Activated T-helper 1 cell treated with anti-CD3 and anti-CD28 coated beads, Interleukin-12 subunit alpha, Interleukin-12 subunit beta, Interleukin-2, Interleukin-4 antibody, amounts not matched to agents 30 ng/mL and 10 ng/mL and 1 ng/mL, durations not matched to agents 14 hours and 24 hours and 36 hours (primary cell): ENCODE measurements at places on chromosomes 12 and 14.

DNA sequence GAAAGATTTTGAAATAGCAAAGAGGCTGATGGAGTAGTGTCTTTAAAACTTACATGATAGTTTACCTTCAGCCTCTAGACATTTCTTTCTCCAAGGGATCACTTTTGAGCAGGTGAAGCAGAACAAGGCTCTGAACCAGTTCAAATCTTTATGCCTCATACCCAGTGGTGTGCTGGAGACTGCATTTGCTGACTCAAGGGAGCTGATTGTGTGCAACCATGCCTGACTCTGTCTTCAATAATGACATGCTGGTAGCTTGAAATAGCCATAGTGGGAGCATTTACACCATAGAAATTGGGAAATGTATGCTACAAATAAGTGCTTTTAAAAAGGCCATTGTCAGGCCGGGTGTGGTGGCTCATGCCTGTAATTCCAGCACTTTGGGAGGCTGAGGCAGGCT, 482.0 kb downstream of the TMTC2 start:
- no peak for DNase-seq

DNA sequence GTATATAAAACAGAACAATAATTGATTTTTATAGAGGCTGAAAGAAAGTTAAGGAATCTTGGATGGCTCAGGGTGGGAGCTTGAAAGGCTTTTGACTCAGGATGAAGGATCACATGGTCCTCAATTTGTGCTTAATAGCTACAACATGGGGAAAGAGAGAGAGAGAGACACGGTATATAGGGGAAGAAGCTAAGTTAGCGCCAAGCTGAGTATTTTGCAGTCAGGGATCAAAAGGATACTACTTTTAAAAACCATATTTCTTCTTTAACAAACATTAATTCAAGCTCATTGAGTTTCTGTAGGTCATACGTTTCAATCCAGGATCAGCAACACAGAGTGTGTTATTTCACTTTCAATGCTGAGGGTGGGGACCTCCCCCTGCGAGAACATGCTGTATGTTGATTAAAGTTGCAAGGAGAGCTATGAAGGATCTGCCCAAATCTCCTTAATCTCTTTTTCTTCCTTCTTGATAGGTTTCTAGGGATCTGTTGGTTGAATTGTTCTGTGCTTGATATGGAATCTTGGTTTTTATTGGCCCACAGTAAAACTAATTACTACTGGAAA, 133.1 kb upstream of the NUDT4 start:
- no peak for DNase-seq

DNA sequence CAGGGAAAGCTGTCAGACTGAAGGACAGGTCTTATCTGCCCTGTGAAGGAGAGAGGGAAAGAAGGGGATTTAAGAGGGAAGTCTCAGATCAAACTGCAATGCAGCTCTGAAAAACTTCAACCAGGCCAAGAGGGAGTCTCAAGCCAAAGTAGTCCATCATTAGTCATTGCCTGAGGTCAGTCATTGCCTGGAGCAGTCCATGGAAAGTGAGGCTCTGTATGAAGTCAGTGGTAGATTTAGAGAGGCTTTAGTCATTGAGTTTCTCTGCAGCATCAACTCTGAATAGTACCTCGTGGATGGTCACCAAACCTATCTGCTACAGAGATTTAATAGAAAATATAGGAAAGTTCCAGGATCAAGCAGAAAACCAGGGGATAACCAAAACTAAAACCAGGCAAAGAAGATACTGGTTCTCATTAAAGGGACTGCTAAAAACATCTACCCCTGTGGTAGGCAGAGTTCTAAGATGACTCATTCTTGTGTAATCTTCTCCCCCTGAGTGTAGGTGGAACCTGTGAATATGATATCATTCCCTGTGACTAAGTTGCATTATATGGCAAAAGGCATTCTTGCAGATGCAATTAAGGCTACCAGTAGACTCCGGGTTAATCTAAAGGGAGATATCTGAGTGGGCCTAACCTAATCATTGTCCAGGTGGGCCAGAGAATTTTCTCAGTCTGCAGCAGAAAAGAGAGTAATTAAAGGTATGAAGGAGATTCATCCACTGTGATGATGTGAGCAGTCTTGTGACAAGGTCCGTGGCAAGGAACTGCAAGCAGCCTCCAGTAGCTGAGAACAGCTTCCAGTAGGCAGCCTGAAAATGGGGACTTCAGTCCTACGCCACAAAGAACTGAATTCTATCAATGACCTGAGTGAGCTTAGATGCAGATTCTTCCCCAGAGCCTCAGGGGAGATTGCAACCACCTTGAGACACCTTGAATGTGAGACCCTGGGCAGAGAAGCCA, 123.1 kb downstream of the GALC start:
- no peak for DNase-seq

GRCh38 chr12:78866518-78866917, 1.9 kb downstream of the SYT1 start:
- no peak for DNase-seq

DNA sequence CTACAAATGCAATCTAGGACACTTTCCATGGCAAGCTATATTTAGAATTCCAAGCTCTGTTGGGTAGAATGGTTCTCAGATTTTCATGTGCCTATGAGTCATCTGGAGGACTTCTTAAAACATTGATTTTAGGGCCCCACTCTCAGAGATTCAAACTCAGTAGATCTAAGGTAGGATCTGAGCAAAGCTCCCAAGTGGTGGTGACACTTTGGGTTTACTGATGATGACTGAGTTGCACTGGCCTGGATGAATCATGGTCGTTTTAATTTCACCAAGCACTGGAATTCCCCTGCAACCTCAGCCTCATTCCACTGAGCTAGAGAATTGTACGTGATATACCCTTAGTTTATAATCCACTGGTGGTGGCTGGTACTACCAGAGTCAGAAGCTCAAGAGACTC, 86.5 kb downstream of the PPM1H start:
- DNase-seq: no peak

- no peak for DNase-seq
Observed at GRCh38 chr12:106030210-106031071, 108.3 kb downstream of the NUAK1 start.
